Stimulated activated CD4-positive, alpha-beta T cell treated with anti-CD3 and anti-CD28 coated beads, Interleukin-1b, Interleukin-23, amount 100 ng/mL, for 48 hours (primary cell): ENCODE measurements at places on chromosomes 11 and 22.

DNA sequence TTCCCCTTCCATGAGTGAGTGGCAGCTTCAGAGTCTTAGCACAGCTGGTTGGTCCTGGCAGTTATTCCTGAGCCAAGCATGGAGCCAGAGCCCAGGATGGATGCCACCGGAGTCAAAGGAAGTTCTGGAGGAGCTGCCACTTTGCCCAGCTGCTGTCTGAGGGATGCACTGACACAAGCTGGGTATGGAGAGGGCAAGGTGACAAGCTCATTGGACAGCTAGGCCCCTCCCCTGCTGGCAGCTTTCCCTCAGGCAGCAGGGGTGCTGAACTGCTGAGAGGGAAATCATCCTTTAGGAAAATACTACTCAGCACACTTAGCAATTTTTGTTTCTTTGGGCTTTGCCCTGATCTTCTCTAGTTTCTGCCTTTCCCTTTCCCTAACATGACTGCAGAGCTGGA lies 99.3 kb upstream of the SESN3 start:
- no peak for DNase-seq

DNA sequence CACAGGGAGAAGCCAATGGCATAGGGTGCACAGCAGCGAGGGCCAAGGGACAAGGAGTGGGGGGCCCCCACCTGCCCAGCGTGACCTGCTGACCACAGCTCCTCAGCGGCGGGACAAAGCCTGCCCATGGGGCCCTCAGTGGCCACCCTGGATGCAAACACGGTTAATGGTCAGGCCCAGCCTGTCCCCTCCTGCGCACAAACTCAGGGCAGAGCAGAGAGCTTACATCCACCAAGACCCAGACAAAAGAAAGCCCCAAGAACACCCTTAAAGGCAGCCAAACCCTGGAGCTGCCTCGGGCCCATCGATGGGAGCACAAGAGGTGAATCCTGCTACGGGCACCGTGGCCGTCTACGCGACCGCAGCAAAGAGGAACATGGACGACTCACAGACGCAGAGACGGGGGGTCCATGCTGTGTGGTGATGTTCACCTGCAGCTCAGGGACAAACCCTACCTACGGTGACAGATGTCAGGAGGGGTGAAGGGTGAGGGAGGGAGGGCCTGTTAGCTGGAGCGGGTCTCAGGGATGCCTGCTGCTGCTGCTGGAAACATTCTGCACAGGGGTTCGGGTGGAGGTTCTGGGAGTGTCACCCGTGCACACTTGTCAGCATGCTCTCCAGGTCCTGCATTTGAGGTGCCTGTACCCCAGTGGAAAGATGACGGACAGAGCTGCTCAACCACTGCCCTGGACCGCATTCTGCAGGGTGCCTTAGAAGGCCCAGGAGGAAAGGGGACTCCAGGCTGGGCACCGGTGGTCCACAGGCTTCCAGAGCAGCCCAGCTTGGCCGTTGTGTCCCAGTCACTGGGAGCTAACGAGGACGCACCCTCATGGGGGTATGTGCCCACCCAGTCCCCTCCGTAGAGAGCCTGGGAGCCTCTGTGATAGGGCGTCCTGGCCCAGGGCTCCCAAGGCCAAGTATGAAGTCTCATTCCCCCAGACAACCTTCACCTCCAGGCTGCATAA lies 11.6 kb downstream of the ASCL2 start:
- DNase-seq = no peak

- DNase-seq = no peak
These were observed 33.7 kb upstream of the USP47 start for GRCh38 chr11:11807811-11808782.

DNA sequence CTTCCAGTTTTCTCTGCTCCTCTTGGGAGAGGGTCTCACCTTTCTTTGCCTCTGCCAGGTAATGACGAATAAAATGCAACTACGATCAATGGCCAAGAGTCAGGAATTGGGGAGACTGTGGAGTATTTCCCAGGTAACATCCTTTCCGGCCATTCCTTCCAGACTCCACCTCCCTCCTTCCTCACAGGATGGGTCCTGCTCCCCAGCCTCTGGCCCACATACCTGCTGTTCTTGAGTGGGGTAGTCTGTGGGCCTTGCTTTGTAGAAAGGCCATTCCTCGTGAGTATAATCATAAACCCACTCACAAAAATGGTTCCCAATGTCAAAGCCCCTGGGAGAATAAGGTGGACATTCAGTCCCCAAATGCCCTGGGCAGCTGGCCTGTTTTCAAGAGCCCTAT lies 1.5 kb upstream of the CPT1B start:
- no peak for DNase-seq
